ENCODE measurements at places on chromosomes 3 and 15.

GRCh38 chr15:78167227-78167888 lies 18.2 kb downstream of the IDH3A start:
- DNase-seq, result no peak

DNA sequence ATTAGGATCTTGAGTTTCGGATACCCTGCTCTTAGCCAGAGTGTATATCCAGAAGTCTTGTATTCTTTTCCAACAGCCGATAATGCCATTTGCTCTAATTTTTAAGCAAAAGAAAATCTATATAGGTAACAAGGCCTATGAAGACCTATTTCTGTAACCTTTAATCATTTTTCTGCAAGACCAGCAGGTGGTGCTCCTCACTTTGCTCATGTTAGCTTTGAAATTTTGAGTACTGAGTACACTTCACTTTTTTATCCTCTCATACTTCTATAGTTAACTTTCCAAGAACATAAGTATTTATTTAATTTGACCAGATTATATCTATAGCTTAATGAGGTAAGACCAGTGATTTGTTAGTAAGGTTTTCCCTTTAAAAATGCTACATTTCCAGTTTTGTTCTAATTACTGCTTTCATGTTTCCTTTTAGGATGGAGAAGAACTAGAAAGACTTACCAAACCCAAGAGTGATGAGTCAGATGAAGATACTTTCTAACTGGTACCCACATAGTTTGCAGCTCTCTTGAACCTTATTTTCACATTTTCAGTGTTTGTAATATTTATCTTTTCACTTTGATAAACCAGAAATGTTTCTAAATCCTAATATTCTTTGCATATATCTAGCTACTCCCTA lies 20.5 kb downstream of the SLC35A5 start:
- no peak for DNase-seq

GRCh38 chr3:48082580-48083184 lies 66.5 kb upstream of the MAP4 start:
- DNase-seq, result no peak

DNA sequence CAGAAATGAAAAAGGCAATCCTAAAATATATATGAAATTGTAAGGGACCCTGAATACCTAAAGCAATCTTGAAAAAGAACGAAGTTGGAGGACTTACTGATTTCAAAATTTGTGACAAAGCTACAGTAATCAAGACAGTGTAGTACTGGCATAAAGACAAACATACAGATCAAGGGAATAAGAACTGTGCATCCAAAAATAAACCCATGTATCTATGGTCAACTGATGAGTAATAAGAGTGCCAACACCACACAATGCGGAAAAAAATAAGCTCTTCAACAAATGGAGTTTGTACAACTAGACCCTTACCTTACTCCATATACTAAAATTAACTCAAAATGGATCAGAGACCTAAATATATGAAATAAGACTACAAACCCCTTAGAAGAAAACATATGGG lies 29.6 kb downstream of the GSK3B start:
- DNase-seq, result no peak

DNA sequence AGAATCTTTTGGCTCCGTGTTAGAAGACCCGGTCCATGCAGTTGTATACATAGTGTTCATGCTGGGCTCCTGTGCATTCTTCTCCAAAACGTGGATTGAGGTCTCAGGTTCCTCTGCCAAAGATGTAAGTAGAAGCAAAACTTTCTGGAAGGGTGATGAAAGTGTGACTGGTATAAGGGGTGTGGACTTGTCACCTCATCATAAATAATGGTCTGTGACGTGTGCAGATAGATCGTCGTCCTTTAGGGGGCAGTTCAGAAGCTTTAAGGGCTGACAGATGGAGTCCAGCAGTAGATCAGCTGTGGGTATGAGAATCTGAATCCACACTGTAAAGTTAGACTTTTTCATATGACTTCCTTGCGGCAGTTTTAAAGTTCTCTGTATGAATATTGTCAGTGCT lies 15.3 kb downstream of the SEC61A1 start:
- no peak for DNase-seq

GRCh38 chr3:8757551-8758518 lies 11.6 kb downstream of the OXTR start:
- DNase-seq, result no peak

DNA sequence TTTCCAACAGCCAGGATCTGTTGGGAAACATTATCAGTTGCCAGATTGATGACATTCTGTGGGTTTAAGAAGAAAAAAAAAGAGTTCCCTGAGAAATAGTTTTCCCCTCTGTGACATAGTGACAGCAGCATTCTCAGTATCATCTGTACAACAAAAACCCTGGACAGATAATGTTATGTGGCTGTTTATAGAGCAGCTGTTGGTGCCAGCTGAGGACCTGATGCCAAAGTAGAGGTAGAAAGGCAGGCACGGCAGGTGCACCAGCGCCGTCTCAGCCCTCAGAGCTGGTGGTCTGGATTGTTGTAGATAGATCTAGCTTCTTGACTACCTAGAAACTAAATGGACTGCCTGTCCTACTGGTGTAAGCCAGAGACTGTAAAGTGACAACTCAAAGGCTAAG lies 56.2 kb upstream of the FILIP1L start:
- DNase-seq, result no peak

- DNase-seq, result no peak
These were observed 171.0 kb upstream of the RARB start for GRCh38 chr3:25257026-25257425.

GRCh38 chr3:161107311-161107710 lies 2.2 kb upstream of the B3GALNT1 start:
- DNase-seq, result no peak

GRCh38 chr3:43146599-43146998 lies 40.7 kb upstream of the POMGNT2 start:
- DNase-seq, result no peak

DNA sequence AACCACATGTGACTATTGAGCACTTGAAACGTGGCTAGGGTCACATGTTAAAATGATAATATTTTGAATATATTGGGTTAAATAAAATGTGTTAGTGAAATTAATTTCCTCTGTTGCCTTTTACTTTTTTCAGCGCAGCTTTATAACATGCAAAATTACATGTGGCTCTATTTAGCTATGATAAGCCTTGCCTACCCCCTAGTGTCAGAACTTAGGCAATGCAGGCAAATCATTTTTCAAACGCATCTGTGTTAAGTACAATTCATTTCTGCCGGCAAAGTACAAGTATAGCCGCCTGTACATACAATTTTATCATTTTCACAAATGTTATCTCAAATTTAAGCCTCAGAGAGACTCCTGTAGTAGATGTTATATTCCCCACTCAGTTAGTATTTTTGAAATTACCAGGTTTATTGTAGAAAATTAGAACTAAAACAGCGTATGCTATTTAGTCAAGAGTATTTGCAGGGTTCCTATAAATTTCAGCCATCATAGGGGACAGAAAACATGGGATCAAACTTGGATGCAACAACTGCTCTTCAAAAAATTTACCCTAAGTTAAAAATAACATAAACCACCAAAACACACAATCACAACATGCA lies 56.1 kb downstream of the TAFA4 start:
- peak; percentile 10 for DNase-seq

DNA sequence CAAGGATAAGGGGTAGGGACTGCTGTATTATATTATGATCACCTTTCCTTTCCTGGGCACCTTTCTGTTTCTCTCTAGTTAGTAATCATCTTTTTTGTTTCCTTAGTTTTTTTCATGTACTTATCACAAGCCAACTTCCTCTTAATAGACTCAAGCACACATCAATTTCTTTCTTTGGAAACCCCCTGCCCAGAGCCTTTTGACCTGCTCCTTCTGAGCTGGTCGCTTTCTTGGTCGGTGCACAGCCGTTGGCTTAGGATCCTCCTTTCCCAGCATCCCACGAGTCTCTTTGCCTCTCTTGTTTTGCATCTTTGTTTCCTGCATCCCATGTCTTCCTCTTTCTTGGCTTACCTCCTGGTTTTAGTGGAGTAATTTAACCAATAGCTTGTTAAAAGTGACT lies 26.9 kb downstream of the GASK1A start:
- DNase-seq, result no peak

DNA sequence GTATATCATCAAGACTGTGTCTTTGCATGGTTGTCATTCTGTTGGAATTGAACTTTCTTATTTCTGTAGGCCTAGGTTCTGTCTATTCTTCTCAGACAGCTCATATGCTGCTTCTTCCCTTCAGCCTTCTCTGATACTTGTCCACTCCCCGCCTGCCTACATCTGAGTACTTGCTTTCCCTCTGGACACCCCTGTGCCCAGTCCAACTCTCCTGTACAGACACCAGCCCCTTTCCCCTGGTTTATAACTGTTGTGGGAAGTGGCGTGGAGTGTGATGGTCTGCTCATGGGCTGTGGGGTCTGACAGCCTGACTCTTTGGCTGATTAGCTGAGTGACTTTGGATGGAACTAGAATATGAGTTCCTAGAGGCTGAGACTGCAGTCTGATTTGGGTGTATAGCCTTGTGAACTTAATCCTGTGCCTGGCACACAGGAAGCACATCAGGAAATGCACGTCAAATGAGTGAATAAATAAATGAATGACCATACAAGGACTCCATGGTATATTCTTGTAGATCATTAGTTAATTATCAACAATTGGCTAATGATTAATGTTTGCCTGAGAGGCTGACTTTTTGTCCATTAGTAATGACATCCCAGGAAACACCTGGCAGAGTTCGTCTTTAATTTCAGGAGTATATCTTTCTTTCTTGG lies 11.8 kb downstream of the CACNA1D start:
- no peak for DNase-seq

DNA sequence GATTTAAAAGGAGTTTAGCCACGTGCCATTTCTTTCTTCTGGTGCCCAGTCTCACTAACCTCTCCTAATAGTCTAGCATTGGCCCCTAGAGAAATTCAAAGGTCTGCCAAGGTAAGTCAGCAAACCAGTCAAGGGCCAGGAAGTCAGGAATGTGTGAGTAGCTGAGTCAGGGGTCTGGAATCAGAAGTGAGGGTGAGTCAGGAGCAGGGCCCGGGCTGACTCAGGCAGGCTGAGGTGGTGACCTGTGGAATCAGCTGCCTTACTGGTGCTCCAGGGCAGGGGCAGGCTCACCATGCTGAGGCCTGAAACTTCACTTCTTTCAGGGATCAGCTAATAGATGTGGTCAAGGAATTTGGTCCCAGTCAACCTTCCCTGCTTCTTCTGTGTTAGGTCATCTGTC lies 105.8 kb upstream of the MYZAP start:
- no peak for DNase-seq

- no peak for DNase-seq
These were observed 58.1 kb downstream of the SLC6A6 start for GRCh38 chr3:14460342-14461005.

GRCh38 chr3:50534681-50535330 lies 31.4 kb upstream of the CACNA2D2 start:
- no peak for DNase-seq

DNA sequence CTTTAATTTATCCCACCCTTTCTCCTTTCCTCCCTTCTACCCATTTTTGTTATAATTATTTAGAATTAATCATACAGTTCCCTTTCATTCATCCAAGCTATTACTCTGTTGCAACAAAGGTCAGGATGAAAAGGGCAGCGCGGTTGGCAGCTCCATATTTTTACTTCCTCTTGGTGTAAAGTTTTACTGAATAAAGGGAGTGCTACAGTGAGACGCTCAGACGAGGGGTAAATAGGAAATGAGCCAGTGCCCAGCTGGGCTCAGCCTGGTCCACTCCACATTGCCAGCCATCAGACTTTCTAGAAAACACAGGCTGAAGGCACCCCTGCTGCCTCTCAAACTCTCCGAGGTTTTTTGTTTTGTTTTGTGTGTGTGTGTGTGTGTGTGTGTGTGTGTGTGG lies 21.9 kb upstream of the ZBTB38 start:
- DNase-seq, result no peak

DNA sequence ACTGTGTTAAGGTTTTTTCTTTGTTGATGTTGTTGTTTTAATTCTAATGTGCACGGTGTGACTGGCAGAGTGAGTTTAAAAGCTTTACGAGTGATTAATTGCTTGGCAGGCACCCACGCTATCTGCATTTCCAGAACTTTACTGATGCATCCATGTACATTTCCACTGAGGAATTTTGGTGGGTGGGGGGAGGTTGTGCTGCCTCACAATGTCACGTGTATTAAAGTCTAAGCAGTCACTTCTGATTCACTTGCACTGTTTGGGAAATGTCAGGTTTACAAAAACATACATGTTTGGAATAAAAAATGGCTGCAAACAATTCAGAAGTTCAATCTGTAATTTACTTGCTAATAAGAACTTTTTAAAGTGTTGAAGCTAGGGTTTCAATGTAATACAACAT lies 38.5 kb upstream of the CTDSPL start:
- DNase-seq, result no peak

GRCh38 chr3:36941162-36941561 lies 3.7 kb downstream of the TRANK1 start:
- no peak for DNase-seq

GRCh38 chr3:9387322-9387655 lies 10.1 kb upstream of the SETD5 start:
- DNase-seq, result no peak

DNA sequence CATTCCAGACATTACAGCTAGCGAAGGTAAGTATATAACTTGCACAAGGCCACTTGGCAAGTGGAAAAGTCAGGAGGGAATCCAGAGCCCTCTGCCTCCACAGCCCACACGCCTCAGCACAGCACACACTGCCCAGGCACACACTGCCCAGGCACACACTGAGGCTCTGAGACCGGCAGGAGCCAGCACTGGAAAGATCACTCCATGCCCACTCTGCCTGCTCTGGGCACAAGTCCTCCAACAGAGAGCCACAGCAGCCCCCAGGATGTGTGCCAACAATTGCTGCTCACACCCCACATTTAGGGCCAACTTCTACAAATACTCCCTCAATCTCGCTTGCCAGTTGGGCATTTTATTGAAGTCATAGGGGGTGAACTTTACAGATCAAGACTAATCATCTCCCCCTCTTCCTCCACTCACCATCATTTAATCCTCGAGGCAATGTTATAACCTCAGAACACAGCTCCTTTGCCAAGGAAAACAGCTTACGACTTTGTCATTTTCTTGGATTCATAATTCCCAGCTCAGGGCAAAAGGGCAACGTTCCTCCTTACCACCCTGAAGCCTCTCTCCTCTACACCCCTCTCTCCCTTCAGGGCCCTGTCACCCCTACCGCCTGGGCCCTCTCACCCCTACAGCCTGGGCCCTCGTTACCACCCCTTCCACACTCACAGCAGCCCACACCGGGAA lies 53.0 kb upstream of the TPM1 start:
- no peak for DNase-seq

GRCh38 chr3:48157950-48158376 lies 30.3 kb downstream of the CDC25A start:
- DNase-seq, result peak; percentile 17

GRCh38 chr15:57057134-57057930 lies 138.9 kb downstream of the TCF12 start:
- no peak for DNase-seq

Measured in stimulated activated CD4-positive, alpha-beta T cell treated with anti-CD3 and anti-CD28 coated beads, Interleukin-2, amount 100 ng/mL, for 4 hours (primary cell).